ENCODE measurements at places on chromosomes 3 and 15.

DNA sequence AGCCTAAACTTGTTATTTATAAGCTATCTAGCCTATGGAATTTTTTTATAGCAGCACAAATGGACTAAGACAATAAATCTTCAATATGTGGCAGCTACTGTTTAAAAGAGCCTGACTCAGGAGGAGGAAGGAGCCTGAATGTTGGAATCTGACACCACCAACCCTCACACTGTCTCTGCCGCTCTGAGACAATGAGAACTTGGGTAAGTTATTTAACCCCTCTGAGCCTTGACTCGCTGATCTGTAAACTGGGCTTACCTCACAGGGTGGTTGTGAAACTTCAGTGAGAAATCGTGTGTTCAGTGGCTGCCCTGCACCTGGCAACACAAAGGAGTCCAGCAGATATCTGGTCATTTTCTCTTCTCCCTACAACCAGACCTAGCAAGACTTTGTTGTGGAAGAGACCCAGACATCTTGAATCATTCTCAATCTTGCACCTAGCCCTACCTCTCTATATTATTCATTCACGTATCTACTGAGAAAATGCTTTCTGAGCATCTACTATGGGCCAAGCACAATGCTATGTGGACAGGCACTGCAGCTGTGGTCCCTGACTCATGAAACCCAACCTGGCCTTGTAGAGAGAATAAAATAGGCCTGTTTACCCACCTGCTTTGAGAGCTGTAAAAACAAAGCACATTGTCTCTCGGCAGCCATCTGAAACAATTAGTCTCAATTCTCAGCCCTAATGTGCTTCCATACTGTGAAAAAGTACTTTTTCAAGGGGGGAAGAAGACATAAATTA is 81.9 kb upstream of the SLC25A36 start:
- DNase-seq, result no peak

GRCh38 chr3:112638327-112639020 is 2.5 kb downstream of the CCDC80 start:
- DNase-seq, result no peak

DNA sequence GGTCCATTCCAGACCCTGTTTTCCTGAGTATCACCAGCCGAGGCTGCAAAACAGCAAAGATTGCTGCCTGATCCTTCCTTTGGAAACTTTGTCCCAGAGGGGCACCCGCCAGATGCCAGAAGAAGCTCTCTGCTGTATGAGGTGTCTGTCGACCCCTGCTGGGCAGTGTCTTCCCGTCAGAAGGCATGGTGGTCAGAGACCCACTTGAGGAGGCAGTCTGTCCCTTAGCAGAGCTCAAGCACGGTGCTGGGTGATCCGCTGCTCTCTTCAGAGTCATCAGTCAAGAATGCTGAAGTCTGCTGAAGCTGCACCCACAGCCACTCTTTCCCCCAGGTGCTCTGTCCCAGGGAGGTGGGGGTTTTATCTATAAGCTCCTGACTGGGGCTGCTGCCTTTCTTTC is 1121.2 kb downstream of the NSUN3 start:
- DNase-seq, result no peak

- no peak for DNase-seq
Measured at GRCh38 chr3:153050978-153051377, 111.0 kb upstream of the RAP2B start.

GRCh38 chr3:183283886-183284285 is 30.8 kb downstream of the B3GNT5 start:
- no peak for DNase-seq

- DNase-seq, result no peak
Measured at GRCh38 chr15:89614164-89614563, 38.9 kb downstream of the TICRR start.

DNA sequence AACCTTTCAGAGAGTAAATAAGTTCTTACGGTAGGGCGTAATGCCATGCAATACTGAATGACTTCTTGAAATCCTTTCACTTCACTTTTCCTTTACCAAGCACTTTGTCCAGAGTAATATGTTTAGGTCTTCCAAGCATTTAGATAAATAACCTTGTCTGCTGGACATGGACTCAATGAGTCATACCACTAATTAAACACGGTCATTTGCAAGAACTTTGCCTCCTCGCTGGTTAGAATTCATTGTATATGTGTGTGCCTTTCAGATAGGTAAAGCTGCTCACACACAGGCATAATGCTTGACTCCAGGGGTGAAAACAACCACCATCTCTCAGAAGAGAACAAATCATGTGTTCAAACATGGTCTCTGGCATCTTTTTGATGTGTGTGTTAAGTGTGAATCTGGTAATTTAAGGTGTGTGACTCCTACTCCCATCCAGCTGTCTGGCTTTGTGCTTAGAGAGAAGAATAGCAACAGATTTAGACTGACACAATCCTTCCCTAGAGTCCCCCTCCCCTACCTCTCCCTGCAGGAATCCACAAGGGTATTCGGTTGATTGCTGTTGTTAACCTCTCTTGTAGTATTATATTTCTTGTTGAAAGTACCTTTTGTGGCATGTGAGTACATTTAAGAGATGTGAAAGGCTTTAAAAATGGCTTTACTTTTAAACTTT is 419.0 kb downstream of the CNTN4 start:
- no peak for DNase-seq
